ENCODE measurements at places on chromosomes 4 and X.

DNA sequence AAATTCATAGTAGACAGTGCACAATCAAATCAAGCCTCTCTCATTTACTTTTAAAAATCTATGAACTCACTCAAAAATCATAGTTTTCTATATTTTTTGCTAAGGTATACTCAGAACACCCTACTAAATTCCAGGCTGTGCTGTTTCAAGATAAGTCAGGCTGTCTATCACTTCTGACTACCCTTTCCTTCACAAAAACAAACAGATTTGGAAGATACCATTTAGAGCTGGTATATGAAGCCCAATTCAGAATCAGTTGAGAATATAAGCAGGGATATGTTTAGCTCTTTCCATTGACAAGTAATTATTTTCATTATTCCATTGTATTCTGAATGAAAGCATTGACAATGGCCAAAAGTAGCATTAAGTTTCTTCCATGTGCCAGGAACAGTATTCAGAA, 53.1 kb downstream of the CXCL1 start:
- DNase-seq, result no peak

DNA sequence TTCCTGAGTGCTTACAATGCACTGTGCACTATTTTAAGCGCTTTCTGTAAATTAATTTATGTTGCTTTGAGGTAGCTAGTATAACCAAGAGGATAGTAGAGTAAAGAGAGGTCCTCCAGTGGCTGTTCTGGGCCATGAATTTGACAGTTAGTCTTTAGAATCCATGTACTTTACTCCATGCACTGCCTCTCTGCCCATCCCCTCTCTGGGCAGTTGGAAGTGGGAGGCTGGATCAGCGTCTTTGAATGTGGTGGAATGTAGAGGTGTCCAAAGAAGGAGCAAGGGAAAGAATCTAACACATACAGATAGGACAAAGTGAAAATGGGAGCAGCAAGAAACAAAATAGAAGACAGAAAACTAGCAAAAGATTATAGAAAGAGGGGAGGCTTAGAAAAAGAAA, 712.6 kb downstream of the GRID2 start:
- DNase-seq, result no peak

DNA sequence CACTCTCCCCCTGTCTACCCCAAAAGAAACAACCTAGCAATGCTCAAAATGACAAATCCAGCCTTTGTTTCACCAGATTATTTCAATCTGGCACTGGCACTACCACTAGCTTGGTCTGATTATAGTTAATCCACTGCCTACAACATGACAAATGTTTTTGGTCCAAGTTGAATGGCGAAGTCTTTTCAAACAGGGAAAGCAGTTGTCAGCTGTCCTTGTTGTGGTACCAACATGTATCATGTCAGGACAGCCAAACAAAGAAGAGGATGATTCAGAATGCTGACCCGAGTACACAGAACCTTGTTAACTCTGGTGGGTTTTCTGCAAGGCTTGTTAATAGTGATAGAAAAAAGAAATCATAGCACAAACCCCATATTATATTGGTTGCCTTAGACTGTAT, 160.8 kb upstream of the ANK2 start:
- DNase-seq, result no peak

GRCh38 chr4:122980860-122981259, 58.5 kb upstream of the NUDT6 start:
- no peak for DNase-seq

GRCh38 chr4:89056953-89057398, at the start of gene FAM13A:
Gene FAM13A, minus strand, starts transcription at chr4:89057185. Its CDS starts 221 bp downstream, at chr4:89056964.
- DNase-seq, result no peak

DNA sequence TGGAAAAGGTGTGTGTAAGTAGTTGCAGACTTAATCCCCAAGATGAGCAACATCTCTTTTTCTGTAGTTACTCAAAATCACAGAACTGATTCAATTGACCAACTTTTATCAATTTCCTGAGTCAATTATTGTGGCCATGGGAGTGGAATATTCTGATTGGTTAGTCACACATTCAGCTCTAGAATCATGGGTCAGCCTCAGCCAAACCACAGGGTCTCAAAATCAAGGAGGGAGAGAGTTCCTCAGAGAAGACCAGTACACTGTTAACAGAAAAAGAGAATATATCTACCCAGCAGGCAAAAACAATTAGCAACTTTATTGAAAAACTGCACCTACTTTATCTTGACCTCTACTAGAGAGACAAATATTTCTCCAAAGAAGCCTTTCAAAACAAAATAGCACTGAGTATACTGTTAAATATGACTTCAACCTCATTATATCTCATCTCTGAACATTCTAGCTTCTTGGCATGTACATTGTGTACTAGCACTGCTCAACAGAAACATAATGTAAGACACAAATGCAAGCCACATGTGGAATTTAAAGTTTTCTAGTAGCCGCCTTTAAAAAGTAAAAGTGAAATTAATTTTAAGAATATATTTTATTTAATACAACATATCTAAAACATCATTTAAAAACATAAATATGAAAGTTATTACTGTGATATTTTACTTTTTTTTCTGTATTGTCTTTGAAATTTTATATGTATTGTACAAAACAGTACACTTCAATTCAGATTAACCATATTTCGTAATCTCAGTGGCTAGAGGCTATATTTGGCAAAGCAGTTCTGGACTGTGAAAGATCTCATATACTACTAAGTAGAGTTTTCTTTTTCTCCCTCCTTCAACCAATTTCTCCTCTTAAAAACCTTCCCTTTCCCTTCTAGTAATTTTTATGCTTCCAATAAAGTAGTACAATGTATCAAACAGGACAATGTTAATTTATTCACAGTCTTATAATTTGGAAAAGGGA, 11.8 kb upstream of the LCORL start:
- DNase-seq, result no peak

DNA sequence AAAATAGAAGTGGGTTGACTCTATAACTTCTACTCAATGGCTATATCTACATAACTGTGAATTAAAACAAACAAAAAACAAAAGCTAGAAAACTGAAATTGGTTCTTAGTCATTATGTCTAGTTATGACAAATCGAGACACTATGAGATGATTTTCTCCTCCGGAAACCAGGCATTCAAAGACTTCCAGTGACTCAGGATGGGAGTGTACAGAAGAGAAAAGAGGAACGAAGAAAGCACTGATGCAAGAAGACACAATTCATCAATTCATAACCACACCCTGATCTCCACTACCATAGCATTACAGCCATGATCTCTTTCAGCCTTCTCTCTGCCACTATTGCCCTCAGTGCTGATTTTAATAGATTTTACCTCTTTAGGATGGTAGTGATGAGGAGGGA, 253.6 kb downstream of the CBLL2 start:
- DNase-seq, result no peak

DNA sequence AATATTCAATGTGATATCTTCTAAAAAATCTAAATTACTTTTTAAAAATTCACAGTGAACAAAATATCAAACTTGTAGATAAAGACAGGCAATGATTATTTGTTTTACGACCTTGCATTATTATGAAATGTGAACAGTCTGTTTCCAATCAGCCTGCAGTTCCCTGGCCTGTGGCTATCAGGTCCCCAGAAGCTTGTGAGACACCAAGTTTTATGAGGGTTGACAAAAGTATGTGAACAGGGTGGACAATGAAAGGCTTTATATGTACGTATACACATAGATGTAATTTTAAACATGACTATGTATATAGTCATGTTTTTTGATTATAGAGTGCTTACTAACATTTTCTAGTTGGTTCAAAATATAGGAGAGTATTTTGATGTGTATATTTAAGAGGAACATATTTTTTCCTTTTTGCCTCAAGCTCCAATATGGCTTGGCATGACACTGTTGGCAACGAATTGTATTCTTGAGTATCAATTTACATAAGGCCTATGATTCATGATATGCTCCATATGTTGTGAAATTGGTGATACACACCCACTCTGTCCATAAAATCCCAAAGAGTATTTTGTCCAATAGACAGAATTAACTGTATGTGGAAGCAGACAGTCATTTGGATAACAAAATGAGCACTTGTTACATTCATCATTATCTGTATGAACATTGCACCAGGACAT, 55.7 kb downstream of the BTC start:
- no peak for DNase-seq

DNA sequence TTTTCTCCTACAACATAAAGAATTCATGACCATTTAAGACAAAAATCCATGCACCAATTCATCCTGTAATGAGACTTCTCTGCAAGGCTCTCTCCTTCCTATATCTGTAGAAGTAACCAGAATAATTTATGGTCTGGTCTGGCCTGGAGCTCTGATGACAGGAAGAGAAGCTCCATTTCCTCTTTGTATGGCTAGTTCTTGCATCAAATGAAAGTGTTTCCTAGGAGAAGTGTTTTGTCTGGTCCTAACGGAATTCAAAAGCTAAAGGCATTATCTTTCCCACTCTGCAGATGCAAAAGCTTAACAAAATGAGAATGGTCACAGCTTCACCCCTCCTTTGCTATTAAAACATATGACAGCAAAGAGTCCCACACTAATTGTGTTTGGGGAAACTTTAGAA, 55.1 kb downstream of the SPATA18 start:
- DNase-seq, result no peak

DNA sequence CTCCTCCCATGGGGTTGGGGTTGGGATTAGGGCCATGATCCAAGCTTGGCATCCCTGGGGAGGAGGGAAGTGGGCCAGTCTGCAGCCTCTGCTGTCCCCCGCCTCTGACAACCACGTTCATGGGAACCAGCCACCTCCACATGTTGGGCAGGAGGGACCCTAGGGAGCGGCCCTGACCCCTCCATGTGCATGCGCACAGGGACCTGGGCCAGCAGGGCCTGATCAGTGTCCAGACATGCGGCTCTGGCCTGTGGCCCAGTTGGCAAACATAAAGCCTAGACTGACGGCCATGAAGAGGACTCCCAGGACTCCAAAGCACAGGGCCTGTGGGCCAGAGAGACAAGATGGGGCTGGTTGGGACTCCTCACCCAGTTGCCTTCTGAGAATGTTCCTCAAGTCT, 11.3 kb downstream of the SLC38A5 start:
- DNase-seq, result no peak

DNA sequence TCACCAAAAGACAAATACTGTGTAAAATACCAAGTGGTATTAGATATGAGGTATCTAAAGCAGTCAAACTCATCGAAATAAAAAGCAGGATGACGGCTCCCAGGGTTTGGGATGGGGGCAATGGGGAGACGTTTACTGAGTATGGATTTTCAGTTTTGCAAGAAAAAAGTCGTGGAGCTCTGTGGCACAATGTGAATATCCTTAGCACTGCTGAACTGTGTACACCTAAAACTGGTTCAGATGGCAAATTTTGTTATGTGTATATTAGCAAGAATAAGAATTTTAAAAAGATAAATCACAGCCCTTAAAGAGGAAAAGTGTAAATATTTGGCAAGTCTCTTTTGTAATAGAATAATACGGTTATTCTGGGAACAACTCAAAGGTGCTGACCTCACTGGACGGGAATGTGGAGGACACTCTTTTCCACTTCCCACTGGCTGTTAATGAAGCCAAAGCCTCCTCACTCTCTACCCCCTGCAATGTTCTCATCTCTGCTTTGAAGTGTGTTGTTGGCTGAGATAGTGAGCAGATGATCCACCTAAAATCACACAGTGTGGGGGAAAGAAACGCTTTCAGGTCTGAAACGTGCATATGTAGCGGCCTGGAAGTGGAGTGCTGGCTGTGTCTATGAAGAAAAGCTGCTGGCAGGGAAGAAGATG, 49.2 kb downstream of the SEL1L3 start:
- DNase-seq, result no peak

DNA sequence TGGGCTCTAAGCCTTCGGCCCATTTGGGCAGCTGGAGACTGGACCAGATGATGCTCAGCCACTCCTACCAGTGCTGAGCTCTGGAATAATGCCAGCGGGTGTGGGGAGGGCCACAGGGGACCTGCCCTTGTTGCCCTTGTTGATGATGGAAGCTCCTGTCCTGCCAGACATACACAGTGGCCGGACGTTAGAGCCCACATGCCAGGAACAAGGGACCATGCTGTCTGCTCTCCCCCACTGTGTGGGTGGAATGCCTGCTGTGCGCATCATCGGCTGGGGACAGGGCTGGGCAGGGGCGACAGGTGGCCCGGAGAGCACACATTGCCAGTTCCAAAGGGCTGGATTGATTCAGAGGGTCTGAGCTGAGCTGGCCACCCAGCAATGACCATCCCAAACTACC, 2.0 kb downstream of the ABLIM2 start:
- no peak for DNase-seq

DNA sequence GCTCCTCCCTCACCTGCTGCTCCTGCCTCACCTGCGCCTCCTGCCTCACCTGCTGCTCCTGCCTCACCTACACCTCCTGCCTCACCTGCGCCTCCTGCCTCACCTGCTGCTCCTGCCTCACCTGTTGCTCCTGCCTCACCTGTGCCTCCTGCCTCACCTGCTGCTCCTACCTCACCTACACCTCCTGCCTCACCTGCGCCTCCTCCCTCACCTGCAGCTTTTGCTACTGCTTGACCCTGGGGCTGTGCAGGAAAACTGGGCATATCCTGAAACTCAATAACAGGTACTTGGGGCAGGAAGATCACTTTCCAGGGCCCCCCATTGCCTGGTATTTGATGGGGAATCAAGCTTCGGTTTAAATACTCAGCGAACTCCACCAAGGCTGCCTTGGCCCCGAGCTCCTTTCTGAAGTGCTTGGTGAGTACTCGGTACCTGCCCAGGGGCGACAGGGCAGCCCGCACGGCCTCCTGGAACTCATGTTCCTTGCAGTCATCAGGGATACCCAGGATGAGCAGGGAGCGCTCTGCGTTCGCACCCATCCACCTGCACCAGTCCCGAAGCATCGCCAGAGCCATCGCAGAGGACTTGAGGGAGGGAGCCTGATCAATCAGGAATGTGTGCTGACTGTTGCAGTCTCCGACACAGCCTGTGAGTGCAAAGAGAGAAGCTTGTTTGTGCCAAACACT, 2.7 kb downstream of the PNMA6E start:
- DNase-seq, result no peak

- DNase-seq, result peak; percentile 2
These were observed 90.6 kb downstream of the LRP2BP start for GRCh38 chr4:185304944-185305690.

GRCh38 chr4:10947898-10948297, 263.3 kb upstream of the CLNK start:
- DNase-seq, result no peak

DNA sequence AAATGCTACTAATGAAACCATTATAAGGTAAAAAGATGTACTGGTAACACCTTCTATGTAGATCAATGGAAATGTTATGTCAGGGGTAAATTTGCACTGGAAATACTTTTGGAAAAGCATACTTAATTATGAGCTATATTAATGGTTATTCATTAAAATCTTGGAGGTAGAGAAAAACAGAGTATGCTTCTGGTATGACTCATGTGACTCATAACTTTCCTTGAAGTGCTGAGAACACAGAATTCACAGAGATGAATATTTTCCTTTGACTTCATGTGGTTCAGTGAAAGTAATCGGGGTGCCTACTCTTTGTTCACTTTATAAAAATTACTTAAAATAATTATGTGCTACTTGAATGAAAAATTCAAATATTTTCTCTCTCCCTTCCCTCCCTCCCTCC, 254.2 kb downstream of the KCTD8 start:
- no peak for DNase-seq

Data from stimulated activated CD4-positive, alpha-beta T cell treated with anti-CD3 and anti-CD28 coated beads, Interleukin-4, amount 100 ng/mL, for 1 hour (primary cell).